ENCODE measurements at places on chromosomes 4 and X.

DNA sequence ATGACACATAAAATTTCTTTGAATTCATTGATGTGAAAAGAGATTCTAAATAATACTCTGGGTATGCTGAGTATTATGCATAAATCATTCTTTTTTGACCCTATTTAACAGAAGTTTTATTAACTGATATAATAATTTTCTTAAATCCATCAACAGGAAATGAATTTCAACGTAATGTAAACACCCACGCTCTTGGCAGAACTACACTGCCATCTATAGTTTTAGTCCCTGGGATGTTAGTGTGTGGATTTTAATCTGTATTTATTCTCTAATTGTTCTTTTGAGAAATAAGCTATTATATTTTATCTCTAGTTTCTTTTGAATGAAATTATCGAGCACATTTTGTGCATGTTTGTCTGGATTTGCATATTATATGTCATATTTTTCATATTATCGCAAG lies 666.8 kb upstream of the NDST4 start:
- no peak for DNase-seq

GRCh38 chr4:85569730-85570299 lies 94.9 kb downstream of the ARHGAP24 start:
- no peak for DNase-seq

DNA sequence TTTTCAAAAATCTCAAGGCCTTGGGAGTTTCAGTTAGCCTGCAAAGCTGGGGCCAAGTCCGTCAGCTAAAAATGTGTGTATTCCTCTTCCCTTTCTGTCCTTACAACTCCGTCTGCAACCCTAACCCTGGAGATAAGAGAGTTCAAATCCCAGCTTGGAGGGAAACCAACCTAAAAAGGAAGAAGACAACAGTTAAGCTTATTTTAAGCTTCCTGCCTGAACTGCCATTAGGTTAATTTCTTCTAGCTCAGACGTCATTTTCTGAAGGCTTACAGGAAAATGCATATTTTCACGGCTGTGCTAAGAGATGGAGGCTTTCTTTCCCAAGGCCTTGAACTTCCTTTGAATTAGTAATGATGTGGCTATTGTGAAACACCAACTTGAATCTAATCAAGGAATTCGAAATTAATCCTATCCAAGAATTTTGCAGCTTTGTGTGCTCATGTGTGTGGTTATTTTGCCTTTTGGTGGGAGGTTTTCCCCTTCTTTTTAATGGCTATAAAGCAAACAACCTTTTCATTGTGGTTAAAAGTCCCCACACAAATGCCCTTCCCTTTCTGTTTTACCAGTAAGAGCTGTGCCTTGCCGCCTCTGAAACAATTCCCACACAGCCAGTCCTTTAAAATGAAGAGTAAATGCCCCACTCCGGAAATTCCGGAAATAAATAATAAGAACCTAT lies 103.5 kb downstream of the IRF2 start:
- DNase-seq, result no peak

GRCh38 chrX:153481043-153481442 lies 10.7 kb upstream of the HAUS7 start:
- DNase-seq, result no peak

DNA sequence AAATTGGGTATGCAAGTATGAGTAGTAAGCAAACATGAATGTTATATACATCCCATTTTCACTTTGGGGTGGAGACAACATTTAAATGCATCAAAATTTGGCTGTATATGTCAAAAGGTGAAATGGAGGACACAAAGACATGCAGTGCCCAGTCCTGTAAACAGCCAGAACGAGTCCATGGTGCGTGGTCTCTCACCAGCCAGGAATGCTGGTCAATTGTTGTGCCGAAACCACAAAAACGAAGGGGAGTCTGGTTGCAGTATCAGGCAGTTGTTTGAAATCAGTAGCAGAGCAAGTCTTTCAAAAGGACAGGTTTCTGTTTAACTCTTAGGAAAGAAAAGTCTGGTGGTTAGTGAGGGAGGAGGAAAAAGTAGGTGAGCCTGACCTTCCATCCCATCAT lies 22.3 kb upstream of the RNF150 start:
- no peak for DNase-seq

- no peak for DNase-seq
Observed at GRCh38 chr4:22334155-22334554, 181.7 kb downstream of the ADGRA3 start.

GRCh38 chr4:10305816-10306215 lies 151.4 kb downstream of the ZNF518B start:
- no peak for DNase-seq

DNA sequence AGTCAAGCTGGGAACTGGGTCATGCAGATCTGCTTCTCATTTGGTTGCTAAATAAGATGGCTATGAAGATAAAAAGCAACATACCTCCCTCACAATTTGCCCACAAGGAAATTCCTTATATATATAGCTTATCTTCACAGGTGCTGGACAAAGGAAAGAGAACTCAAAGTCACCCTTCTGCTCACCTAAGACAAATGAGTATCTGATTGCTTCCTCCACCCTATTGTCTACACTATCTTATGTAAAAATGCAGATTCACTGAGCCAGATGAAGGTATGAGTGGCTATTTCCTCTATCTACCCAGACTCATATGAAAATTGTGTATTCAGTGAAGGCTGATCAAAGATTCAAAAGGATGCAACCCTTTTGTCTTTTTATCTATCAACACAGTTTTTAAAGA lies 50.8 kb downstream of the CHM start:
- no peak for DNase-seq

DNA sequence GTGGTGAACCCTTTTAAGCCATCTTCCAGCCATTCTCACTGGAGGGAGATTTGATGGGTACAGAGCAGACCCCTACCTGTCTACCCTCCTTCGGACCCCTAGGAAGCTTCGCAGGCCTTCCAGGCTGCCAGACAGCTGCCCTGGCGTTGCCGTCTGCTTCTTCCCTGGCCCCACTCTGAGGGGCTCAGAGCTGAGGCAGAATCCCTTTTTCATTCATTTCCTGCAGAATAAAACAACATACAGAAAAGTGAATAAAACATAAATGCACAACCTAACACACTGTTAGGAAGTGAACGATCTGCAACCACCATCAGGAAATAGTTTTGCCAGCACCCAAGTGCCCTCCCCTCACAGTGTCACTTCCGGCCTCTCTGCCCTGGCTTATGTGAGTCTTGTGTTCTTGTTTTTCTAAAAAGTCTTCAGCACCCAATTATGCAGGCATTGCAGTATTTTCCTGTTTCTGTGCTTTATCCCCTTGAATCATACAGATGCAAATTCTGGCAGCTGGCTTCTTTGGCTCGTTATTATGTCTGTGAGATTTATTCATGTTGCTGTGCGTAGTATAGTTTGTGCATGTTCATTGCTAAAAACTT lies 5.6 kb upstream of the ADD1 start:
- DNase-seq, result peak; percentile 38

DNA sequence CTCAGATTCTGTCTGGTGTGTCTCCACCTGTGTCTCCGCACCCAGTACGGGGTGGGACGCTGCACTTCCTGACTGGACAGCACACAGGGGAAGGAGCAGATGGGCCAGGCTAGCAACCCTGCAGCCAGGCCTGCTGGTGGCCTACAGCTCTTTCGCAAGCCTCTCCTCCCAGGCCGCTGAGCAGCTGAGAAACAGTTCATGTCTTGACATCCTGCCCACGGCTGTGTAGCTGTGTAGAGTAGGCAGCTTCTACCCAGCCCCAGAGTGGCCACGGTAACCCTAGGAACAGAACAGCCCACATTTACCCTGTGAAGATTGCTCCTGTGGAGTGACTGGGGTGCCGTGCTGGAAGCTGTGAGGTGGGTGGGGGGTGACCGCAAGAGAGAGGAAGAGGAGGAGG lies 38.9 kb downstream of the CCNQ start:
- DNase-seq, result no peak

GRCh38 chrX:117936118-117936517 lies 180.5 kb downstream of the KLHL13 start:
- DNase-seq, result no peak

- no peak for DNase-seq
Observed at GRCh38 chr4:4857001-4857808, 2.3 kb upstream of the MSX1 start.

DNA sequence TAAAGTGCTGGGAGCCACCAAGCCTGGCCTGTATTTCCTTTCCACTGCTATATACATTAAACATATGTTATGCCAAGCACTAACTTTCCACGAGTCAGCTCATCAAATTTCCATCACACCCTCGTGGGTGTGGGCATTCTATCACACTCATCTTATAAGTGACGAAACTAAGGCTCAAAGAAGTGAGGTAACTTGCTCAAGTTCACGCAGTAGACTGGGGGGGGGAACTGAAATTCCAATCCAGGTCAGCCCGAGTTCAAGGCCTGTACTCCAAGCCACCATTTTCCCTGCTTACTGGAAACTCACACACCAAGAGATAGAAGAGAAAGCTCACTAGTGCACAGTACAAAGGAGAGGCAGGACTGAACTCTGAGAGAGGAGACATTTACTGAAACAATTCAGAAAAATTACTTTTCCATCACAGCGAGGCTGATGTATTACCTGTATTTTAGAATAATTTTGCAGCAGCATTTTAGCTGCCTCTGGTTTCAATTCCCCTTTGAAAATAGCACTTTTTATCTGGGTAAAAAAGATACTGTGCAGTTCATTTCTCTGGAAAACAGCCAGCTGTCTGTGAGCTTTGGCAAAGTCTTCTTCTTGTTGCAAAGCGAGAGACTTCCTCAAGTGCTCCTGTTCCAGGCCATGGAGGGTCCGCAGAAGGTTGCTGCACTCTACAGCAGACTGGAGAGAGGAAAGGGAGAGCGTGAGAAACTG lies 76.8 kb downstream of the EVC2 start:
- DNase-seq, result no peak

Measured in stimulated activated CD4-positive, alpha-beta T cell treated with anti-CD3 and anti-CD28 coated beads, Interleukin-2, amount 100 ng/mL, for 48 hours (primary cell).